ENCODE measurements at places on chromosomes 4 and X. TPM values are rescaled to one million over a fixed set of nuclear protein-coding genes. Genes with fewer than 3 reads are reported as not detected.

- no peak for DNase-seq
These were observed 2.0 kb downstream of the RNF212 start for GRCh38 chr4:1111259-1111809.

DNA sequence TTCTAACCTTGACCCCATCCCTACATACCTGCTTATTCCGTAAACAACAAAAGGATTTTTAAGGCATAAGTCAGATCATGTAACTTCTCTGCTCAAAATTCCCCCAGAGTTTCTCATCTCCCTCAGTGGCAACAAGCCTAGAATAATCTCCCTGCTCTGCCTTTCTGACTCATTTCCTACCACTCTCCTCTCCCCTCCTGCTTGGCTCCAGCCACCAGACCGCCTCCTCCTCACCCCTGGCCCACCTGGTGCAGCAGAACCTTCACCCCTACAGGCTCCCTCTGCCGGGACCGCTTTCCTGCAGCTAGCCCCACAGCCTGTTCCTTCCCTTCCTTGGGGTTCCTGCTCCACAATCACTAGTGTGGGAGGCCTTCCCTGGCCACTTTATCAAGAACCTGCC lies 32.1 kb downstream of the TSPAN5 start:
- no peak for DNase-seq

- DNase-seq: peak; percentile 3
These were observed at the start of gene ADGRL3 for GRCh38 chr4:61200187-61200915. Gene ADGRL3, plus strand, starts transcription at chr4:61200326.

GRCh38 chr4:95249426-95250021 lies 299.2 kb downstream of the UNC5C start:
- no peak for DNase-seq

DNA sequence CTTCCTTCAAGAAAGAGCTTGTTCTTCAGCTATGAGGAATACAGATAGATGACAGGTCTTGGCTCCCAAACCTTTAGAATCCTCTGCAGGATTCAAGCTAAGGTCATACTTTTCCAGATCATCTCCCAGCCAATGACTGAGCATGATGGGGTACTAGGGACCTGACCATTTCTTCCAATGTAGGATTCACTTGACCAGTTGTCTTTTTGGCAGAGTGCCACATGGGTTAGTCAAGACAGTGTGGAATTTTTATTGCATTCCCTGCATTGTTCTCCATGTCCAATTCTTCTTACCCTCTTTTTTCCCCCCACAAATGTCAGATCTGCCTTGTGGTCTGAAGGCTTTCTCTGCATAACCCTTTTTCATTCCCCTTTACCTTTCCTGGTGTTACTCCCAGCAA lies 99.5 kb downstream of the CCSER1 start:
- no peak for DNase-seq

SCD5 gene
- 1.5 TPM for total RNA-seq

MYOZ2 gene
- total RNA-seq: 0.20 TPM

VGLL1 gene
- total RNA-seq: not detected

- no peak for DNase-seq
These were observed 8.1 kb upstream of the MRPL1 start for GRCh38 chr4:77854431-77855111.

COX7B2 gene
- not detected for total RNA-seq

DNA sequence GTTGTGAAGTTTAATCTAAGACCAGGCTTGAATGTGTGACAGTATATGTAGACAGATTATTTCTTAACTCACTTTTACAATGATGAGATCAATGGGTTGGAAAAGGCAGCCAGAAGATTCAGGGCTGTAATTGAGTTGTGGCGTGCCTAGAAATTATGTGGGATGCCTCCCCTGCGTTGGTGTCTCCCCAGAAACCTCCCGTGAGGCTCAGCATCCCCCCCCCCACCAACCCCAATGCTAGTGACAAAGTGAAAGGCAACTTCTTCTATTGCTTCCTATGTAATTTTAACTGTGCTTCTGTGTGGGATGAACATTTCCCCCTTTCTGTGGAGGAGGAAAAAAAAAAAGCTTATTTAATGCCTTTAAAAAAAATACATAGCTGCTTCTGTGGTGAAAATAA lies 297.9 kb downstream of the ARHGAP10 start:
- DNase-seq: no peak

DNA sequence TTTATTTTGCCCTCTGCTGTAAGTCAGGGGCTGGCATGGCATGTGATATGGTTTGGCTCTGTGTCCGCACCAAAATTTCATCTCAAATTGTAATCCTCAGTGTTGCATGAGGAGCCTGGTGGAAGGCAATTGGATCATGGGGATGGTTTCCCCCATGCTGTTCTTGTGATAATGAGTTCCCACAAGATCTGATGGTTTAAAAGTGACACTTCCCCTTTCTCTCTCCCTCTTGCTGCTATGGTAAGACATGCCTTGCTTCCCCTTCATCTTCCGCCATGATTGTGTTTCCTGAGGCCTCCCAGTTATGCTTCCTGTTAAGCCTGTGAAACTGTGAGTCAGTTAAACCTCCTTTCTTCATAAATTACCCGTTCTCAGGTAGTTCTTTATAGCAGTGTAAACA lies 72.0 kb upstream of the MSX1 start:
- no peak for DNase-seq

GDPD2 gene
- 28.5 TPM for total RNA-seq

GPR78 gene
- not detected for total RNA-seq

FDCSP gene
- total RNA-seq: not detected

DNA sequence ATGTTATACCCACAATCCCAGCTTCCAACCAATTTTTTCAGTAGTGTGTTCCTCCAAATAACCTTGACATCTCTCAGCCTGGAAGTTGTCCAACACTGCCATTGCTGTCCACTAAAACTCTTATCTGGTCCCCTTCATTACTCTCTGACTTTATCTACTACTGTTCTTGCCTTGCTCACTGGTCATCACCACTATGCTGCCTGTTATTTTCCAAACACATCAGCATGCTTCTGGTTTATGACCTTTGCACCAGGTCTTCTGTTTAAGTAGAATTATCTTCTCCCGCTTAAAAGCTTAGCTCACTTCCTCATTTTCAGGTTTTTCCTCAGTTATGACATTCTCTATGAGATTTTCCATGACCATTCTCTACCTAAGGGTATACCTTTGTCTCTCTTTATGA lies 5.5 kb downstream of the ELMOD2 start:
- DNase-seq: no peak

CNKSR2 gene
- 0.23 TPM for total RNA-seq

DNA sequence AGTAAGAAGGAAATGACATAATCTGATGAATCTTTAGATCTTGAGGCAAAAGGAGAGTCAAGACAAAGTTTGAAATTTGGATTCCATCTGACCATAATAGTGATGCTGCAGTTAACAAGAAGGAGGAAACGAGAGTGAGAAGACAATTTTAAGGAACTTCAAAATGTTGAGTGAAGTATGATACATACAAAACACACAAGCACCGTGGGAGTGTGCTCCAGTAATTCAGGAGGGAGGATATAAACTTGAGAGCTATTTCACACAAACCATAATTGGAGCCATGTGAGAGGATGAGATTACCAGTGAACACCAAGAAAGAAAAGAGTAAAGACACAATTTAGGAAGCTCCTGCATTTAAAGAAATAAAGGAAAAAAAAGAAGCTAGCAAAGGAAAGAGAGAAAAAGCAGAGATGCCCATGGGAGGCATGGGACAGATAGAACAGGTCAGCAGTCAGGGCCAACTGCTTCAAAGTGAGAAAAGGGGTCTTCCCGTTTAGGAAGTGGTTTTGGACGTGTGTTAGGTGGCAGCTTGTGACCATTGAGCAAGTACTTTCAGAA lies 150.7 kb upstream of the SLC7A11 start:
- no peak for DNase-seq

GRCh38 chrX:9847071-9847470 lies 60.8 kb downstream of the SHROOM2 start:
- no peak for DNase-seq

DNA sequence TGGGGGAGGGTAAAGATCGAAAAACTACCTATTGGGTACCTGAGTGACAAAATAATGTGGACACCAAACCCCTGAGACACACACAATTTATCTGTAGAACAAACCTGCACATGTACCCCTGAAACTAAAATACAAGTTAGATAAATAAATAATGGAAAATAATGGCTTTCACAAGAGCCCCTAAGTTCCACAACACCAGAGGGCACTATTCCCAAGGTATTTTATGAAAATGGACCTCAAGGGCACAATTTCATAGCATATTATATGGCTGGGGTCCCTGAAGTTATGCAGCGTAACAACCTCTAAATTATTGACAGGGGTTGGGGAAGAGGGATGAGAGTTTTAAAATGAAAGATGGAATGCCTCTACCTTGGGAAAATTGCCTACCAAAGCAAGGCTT lies 81.3 kb upstream of the TMEM33 start:
- DNase-seq: no peak
